ENCODE measurements at places on chromosomes 3 and 15.

DNA sequence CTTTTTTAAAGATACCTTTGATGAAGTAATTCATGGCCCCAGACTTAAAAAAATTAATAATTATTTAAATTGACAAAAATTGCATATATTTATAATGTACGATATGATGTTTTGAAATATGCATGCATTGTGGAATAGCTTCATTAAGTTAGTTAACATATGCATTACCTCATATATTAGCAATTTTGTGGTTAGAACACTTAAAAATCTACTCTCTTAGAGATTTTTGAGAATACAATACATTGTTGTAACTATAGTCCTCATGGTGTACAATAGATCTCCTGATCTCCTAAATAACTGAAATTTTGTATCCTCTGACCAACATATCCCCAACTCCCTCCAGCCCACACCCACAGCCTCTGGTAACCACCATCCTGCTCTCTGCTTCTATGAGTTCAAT lies 104.1 kb downstream of the PEX5L start:
- no peak for DNase-seq

GRCh38 chr3:48431224-48432029 lies 1.5 kb upstream of the PLXNB1 start:
- no peak for DNase-seq

GRCh38 chr15:63292771-63293170 lies 15.4 kb downstream of the APH1B start:
- no peak for DNase-seq

DNA sequence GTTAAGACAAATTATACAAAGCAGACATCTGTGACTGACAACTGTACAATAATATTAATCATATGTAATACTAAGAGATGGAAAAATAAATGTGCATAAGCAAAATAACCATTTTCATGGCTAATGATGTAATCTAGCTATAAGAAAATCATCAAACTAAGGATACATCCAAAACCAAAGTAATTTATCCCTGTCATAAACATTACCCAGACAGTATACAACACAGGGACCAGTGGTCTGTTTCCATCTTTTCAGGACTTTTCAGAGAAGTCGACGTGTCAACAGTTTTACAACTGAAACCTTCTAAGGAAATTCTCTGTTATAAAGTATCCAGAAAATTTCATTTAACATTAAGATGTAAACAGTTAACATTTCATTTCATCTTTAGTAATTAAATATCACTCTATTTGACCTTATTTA lies 11.0 kb downstream of the THBS1 start:
- DNase-seq, result no peak

DNA sequence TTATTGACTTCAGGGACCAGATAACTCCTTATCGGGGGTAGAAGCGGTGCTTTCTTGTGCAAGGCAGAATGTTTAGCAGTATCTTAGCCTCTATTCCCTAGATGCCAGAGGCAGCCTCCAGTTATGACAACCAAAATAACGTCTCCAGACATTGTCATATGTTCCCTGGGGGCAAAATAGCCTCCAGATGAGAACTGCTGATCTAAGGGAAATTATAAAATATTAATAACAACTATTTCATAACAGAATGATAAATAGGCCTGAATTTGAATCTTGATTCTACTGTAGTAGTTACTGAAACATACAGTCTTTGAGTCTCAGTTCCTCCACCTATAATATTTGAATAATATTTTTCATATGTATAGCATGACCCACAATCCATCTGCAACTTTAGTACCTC lies 1431.3 kb downstream of the ZPLD1 start:
- DNase-seq, result no peak

DNA sequence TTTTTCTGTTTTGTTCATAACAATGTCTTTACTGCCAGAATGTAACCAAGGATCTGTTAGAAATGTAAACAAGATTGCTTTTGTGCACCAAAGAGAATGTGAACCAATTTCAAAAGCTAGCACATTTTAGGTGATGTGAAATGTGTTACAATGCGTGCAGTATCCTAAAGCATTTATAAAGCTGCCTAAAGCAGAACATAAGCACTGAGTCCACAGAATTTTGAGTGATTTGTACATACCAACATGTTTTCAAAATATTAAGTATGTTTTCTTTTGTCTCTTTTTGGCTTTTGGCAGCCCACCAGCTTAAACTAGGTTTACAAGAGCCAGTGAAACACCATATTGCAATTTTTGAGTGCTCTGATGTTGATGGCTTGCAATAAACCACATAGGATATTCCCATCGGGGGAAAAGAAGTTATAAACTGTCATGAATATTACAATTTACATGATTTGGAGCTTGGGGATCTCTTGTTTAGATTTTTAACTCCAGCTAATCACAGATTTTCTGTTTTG lies 364.0 kb downstream of the ZIC1 start:
- DNase-seq, result no peak
